Non-pigmented ciliary epithelial cell (primary cell): ENCODE measurements at places on chromosomes 2 and 18.

GRCh38 chr2:196804381-196804780 is 4.8 kb downstream of the C2orf66 start:
- no peak for DNase-seq

GRCh38 chr18:48084858-48085257 is 154.4 kb upstream of the SMAD2 start:
- no peak for DNase-seq

DNA sequence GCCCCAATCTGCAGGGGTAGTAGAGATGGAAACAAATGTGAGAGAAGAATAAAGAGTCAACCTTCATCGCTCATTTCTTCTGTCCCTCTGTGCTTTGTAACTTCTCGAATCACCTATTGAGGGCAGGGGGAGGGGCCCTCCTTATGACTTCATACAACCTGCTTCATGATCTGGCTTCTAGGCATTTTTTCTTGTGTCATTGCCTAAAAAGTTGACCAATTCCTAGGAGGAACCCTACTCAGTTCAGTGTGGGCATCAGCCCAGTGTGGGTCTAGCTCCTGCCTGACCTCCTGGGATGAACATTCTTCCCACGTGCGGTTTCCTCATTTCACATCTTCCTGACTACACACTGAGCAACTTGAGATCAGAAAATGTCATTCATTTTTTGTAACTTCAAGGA is 46.3 kb upstream of the CREB1 start:
- no peak for DNase-seq

DNA sequence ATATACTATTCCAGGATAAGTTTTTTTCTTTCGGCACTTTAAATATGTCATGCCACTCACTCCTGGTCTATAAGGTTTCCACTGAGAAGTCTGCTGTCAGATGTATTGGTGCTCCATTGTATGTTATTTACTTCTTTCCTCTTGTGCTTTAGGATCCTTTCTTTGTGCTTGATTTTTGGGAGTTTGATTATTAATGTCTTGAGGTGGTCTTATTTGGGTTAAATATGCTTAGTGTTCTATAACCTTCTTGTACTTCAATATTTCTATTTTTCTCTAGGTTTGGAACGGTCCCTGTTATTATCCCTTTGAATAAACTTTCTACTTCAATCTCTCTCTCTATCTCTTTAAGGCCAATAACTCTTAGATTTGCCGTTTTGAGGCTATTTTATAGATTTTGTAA is 28.3 kb downstream of the STPG4 start:
- DNase-seq, result no peak

DNA sequence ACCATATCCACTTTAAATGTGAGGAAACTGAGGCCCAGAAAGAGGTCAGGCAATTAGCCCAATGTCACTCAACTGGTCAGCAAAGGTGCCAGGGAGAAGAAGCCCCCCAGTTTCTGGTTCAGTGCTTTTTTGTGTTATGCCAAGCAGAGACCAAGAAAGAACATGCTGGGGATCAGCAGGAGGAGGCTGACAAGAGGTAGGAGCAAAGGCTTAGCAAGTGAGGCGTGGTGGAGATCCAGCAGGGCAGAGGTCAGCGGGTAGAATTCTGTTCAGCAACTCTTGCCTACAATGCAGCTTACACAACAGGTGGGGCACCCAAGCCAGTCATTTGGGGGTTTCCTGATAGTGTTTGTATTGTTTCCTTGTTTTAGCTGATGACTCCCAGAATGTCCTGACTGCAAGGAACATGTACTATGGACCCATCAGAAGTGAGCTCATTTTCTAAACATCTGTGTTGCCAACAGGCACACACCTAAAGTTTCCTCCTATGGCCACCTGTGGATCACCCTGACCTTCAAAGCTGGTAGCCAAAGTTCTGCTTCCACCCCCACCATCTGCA is 28.2 kb downstream of the LPIN2 start:
- no peak for DNase-seq

GRCh38 chr2:148994341-148994740 is 44.2 kb upstream of the LYPD6B start:
- DNase-seq, result no peak

DNA sequence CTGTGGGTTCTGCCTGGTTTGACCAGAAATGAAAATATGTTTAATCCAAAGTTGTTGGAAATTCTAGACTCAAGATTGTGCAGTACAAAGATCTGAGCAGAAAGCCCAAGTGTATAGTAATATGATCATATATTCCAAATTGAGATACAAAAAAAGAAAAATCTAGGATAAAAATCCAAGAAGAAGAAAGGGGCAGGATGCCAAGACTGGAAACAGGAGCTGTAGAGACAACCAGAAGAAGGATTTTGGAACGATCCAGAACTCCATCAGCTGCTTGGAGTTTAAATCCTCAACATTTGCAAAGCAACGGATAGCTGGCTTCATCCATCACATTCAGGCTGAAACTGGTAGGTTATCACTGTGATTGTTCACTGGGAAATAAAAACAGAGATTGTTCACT is 333.6 kb upstream of the UBE2E3 start:
- DNase-seq, result no peak

- no peak for DNase-seq
Observed at GRCh38 chr2:28334527-28334894, 58.1 kb upstream of the FOSL2 start.

GRCh38 chr2:158199928-158200650 is 98.4 kb downstream of the UPP2 start:
- no peak for DNase-seq

- DNase-seq, result no peak
Observed at GRCh38 chr2:240762249-240762648, 57.8 kb downstream of the KIF1A start.

DNA sequence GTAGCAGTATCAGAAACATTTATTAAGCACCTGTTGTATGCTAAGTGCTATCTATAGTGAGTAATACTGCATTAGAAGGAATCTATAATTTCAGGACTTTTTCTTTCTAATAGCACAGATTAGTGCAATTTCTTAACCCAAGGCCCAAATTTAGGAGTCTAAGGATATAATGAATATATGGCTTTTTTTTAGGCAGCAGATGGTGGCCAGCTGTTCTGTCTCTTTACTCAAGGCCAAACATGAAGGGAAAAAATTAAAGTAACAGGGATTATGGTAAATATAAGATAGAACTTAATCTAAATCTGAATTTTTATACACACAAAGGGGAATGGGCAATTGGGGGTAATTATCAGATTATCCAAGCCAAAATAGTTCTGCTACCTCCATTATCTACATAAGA is 230.6 kb upstream of the SP5 start:
- DNase-seq, result no peak

DNA sequence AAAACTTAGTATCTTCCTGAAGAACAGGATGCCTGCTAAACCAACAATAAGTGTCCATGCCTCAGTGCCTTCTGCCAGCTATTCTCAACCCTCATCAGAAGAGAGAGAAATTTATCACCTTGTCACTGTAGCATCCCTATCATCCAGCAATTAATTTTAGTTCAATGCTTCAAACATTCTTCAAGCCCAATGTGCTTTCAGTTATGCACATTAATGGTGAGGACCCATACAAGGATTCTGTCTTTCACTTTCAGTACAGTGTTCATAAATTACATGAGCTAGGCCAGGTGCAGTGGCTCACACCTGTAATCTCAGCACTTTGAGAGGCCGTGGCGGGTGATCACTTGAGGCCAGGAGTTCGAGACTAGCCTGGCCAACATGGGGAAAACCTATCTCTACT is 47.0 kb upstream of the MSH6 start:
- DNase-seq, result no peak

- DNase-seq, result no peak
Observed at GRCh38 chr2:44166096-44166495, 2.6 kb upstream of the PPM1B start.
